ENCODE measurements at places on chromosomes 4 and X. TPM values are rescaled to one million over a fixed set of nuclear protein-coding genes. Genes with fewer than 3 reads are reported as not detected.

DNA sequence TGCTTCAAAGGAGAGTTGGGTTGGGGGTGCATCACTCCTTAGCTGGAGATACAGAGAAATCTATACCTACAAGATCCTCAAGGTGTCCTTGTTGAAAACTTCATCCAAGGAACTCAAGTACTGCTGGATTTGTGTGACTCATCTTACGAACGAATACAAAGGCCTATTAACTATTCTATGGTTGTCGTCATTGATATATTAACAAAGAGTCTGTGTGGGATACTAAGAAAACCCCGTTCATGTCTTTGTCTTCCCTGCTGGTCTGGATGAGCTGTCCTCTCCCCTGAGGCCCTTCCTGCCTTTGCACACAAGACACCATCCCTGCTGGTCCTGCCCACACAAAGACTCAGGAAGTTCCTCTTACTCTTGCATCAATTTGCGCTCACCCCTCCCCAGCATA lies 54.9 kb upstream of the IRF2 start:
- no peak overlapping the region for H3K4me3 ChIP-seq
- no peak overlapping the region for H3K27ac ChIP-seq
- DNase-seq: no peak
- no peaks in the 10 kb centered on the region for H3K36me3 ChIP-seq
- H3K4me1 ChIP-seq: peaks cover 12% of the 10 kb centered on the region
- H3K27me3 ChIP-seq: no peaks in the 10 kb centered on the region

Gene RLIM
- total RNA-seq: 26.4 TPM

Gene DDIT4L
- not detected for total RNA-seq

Gene TCEAL7
- total RNA-seq: not detected

- no peaks in the 10 kb centered on the region for H3K4me1 ChIP-seq
- H3K27ac ChIP-seq: no peak overlapping the region
- no peaks in the 10 kb centered on the region for H3K27me3 ChIP-seq
- no peak overlapping the region for H3K4me3 ChIP-seq
These were observed 33.9 kb upstream of the RTL3 start for GRCh38 chrX:78693012-78693411.

GRCh38 chr4:59540311-59540710 lies 1659.8 kb upstream of the ADGRL3 start:
- no peaks in the 10 kb centered on the region for H3K27me3 ChIP-seq
- no peaks in the 10 kb centered on the region for H3K36me3 ChIP-seq
- H3K27ac ChIP-seq: no peak overlapping the region

Gene SAGE1
- not detected for total RNA-seq

Gene MSANTD1
- total RNA-seq: 1.0 TPM

Gene SPANXA2
- not detected for total RNA-seq

DNA sequence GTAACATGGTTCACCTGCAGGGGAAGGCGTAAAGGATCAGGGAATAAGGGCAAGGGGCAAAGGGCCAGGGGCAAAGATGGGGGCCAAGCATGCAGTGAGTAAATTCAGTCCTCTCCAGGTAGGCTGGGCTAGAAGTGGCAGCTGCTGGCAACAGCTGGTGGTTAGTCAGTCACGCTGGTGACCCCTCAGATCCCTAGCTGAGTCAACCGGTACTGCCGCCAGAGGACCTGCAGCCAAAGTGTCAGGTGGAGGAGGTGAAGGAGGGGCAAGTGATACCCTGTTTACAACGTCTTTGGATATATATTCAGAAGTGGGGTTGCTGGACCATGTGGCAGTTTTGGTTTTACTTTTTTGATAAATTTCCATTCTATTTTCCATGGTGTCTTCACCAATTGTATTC lies 24.6 kb upstream of the NAP1L2 start:
- DNase-seq: no peak
- H3K36me3 ChIP-seq: no peaks in the 10 kb centered on the region
- no peak overlapping the region for H3K4me3 ChIP-seq
- H3K27ac ChIP-seq: no peak overlapping the region

Gene INPP4B
- not detected for total RNA-seq

DNA sequence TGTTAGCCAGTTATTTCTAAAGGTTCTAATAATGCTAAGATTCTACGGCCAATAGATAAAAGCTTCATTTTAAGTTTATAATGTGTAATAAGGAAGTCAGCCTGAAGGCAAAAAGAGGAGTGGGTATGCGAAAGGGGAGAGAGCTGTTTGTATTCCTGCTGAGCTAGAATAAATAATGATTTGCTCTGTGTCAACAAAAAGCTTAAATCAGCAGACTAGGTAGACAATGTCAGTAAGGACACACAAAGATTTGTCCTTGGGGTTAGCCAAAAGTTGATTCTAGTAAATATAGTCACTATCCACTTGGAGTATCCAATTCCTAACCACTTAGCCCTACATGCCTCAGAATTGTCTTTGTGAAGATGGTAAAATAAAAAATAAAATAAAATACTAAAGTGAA lies 90.3 kb upstream of the GRIA3 start:
- no peak overlapping the region for H3K4me3 ChIP-seq
- no peaks in the 10 kb centered on the region for H3K27me3 ChIP-seq
- H3K27ac ChIP-seq: no peak overlapping the region
- no peaks in the 10 kb centered on the region for H3K36me3 ChIP-seq

- H3K36me3 ChIP-seq: no peaks in the 10 kb centered on the region
- H3K4me3 ChIP-seq: no peak overlapping the region
- no peak for DNase-seq
- no peak overlapping the region for H3K27ac ChIP-seq
- no peaks in the 10 kb centered on the region for H3K27me3 ChIP-seq
These were observed 417.9 kb upstream of the AGA start for GRCh38 chr4:177860171-177860570.

DNA sequence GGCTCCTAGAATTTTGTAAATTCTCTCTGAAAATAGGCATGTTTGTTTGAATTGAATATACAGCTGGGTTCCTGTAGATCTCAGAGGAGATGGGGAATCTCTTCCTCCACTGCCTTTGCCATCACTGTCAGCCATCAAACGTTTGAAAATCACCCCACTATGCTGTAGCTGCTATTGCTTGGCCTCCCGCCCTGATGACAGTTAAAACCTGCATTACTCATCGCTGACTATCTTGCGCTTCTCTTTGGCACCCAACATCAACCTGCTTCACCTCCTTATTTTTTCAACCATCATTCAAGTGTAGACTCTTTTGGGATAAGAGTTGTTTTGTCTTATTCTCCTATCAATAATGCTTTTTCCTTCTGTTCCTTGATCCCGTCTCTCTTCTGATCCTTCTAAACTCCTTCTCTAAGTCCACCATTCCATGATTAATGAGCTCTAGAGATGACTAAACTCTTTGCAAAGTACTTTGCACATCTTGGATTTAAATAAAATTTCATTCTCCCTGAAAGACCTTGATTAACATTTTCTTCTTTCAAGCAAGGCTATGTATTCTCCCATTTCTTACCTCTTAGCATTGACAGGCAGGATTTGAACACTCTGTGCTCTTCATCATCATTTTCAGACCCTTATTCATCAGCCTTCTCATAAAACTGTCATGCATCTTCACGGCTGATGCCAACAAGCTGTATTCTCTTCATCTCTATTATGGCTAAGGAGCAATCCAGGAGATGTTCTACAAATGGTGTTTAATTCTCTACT lies 133.0 kb downstream of the SNCA start:
- H3K36me3 ChIP-seq: no peaks in the 10 kb centered on the region
- 0 out of 2 replicates have a peak, but pooled peaks cover 3% of the 10 kb centered on the region for H3K27me3 ChIP-seq
- H3K27ac ChIP-seq: no peak overlapping the region
- no peak overlapping the region for H3K4me3 ChIP-seq

Gene AWAT2
- not detected for total RNA-seq

DNA sequence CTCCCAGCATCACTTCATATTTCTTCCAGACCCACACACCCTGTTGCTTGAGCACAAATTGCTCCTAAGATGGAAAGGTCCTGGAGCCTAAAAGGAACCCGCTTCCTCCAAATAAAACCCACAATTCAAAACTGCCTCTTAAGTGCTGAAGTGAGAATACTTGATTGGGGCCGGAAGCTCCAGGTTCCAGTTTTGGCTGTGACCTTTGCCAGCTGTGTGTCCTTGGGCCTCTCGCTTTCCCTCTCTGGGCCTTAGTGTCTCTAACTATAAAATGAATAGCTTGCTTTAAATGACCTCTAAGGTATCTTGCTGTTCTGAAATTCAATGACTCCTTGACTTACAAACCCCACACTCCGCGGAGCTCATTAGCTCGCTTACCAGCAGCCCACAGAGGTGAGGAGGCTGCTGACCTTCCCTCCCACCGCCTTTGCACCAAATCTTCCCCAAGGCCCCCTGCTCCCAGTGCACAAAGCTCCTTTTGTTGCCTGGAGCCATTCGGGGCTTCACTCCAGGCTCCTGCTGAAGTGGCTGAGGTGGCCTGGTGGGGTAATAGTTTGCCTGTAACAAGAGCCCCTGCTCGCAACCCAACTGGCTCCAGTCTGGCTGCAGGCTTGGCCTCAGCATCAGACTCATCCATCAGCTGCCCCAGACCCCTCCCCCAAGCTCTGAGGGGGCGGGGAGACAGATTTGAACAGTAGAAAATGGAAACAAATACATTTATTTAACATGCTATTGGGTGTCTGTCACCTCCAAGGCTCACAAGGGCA lies 21.8 kb downstream of the STARD8 start:
- no peak overlapping the region for H3K27ac ChIP-seq
- H3K27me3 ChIP-seq: no peaks in the 10 kb centered on the region
- no peak for DNase-seq
- no peaks in the 10 kb centered on the region for H3K4me1 ChIP-seq
- no peaks in the 10 kb centered on the region for H3K36me3 ChIP-seq

DNA sequence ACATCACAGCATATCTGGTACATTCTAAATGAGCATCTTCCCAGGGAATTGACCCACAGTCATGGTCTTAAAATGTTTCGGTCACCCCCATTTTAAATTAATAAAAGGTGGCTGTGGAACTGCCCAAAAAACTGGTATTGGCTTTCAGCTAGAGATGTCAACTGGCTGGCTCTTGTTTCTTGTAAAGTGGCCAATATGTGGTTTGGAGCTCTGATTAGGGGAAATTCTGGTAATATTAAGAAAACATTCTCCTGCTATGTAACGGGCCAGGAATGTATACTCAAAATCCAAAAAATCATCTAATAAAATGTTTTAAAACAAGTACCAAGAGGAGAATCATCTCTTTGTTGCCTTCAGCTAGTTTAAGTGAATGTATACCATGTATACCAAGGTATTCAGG lies 62.0 kb upstream of the VCX2 start:
- H3K36me3 ChIP-seq: no peaks in the 10 kb centered on the region
- no peaks in the 10 kb centered on the region for H3K4me1 ChIP-seq
- H3K27me3 ChIP-seq: no peaks in the 10 kb centered on the region
- no peak overlapping the region for H3K27ac ChIP-seq
- no peak for DNase-seq

- H3K27me3 ChIP-seq: no peaks in the 10 kb centered on the region
- H3K4me3 ChIP-seq: no peak overlapping the region
- no peak overlapping the region for H3K27ac ChIP-seq
These were observed 199.2 kb downstream of the APBB2 start for GRCh38 chr4:41015016-41015675.

- DNase-seq: no peak
- no peak overlapping the region for H3K4me3 ChIP-seq
- H3K27me3 ChIP-seq: no peaks in the 10 kb centered on the region
- H3K4me1 ChIP-seq: peaks cover 21% of the 10 kb centered on the region
- peaks cover 29% of the 10 kb centered on the region for H3K36me3 ChIP-seq
- peak overlapping the region; percentile 37 for H3K27ac ChIP-seq
These were observed 10.5 kb upstream of the NDUFC1 start for GRCh38 chr4:139312552-139313332.

- H3K4me3 ChIP-seq: no peak overlapping the region
- no peak overlapping the region for H3K27ac ChIP-seq
- H3K27me3 ChIP-seq: no peaks in the 10 kb centered on the region
- H3K36me3 ChIP-seq: no peaks in the 10 kb centered on the region
These were observed 55.9 kb downstream of the EIF4E start for GRCh38 chr4:98873059-98873458.

DNA sequence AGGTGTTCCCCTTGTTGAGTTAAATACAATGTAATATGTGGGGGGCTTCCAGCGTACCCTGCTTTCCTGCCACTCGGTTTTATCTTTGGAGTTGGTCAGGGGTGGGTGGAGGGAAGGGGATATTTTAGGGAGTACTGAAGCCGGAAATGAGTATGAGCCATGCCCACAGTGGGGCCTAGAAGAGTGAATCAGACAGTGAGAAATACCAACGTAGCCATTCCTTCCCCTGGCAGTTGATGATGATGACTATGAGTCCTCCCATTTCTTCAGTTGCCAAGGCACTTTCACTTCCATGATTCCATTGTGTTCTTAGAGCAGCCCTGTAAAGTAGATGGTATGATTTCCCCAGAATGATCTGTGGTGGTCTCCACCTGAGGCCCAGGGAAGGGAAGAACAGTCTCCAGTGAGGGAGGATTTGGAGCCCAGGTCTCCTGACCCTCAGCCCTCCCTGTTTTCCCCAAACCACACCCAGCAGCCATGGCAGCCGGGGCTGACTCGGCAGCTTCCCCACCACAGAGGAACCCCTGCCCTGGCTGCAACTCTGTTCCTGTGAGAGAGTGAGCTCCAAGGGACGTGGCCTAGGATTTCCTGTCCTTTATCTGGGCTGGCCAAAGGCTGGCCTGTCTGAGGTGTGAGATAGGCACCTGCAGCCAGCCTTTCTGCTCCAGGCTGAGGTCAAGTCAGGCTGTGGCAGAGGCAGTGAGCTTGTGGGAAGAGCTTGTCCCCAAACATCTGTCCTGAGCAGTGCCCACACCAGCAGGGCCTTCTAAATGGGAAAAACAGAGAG lies 52.7 kb downstream of the STARD8 start:
- DNase-seq: no peak
- H3K4me3 ChIP-seq: no peak overlapping the region
- no peaks in the 10 kb centered on the region for H3K27me3 ChIP-seq
- H3K27ac ChIP-seq: no peak overlapping the region

DNA sequence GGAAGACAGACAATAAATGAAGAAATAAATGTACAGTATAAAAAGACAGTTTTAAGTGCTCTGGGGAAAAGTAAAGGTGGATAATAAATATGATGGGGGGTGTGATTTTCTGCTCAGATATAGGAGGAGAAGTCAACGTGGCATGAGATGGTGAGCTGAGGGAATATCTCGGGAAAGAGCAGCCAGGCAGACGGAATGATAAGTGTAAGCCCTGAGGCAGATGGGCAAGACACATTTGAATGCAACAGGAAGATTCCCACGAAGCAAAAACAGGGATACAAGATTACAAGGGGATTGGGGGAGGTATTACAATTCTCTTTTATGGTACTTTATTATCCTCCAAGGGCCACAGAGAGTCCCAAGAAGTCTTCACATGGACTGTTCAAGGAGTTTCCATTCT lies 11.1 kb downstream of the ANXA3 start:
- no peak overlapping the region for H3K27ac ChIP-seq
- H3K4me3 ChIP-seq: no peak overlapping the region
- H3K4me1 ChIP-seq: no peaks in the 10 kb centered on the region
- no peaks in the 10 kb centered on the region for H3K36me3 ChIP-seq
- H3K27me3 ChIP-seq: no peaks in the 10 kb centered on the region

- H3K4me3 ChIP-seq: no peak overlapping the region
- no peak overlapping the region for H3K27ac ChIP-seq
- no peaks in the 10 kb centered on the region for H3K4me1 ChIP-seq
- no peaks in the 10 kb centered on the region for H3K36me3 ChIP-seq
- no peaks in the 10 kb centered on the region for H3K27me3 ChIP-seq
These were observed 61.7 kb upstream of the HDAC8 start for GRCh38 chrX:72634331-72634730.
